ENCODE measurements at places on chromosomes 4 and X. TPM values are rescaled to one million over a fixed set of nuclear protein-coding genes. Genes with fewer than 3 reads are reported as not detected.

- H3K36me3 ChIP-seq: no peaks in the 10 kb centered on the region
- H3K4me1 ChIP-seq: no peaks in the 10 kb centered on the region
- no peaks in the 10 kb centered on the region for H3K27me3 ChIP-seq
- no peak for DNase-seq
Observed at GRCh38 chrX:13855689-13856450, 39.0 kb upstream of the GPM6B start.

The PABPC1L2B gene
- total RNA-seq: 0.20 TPM

- H3K27ac ChIP-seq: no peak overlapping the region
- no peaks in the 10 kb centered on the region for H3K27me3 ChIP-seq
- DNase-seq: no peak
Observed at GRCh38 chr4:126906466-126906865, 726.3 kb upstream of the INTU start.

- DNase-seq: no peak
- H3K27me3 ChIP-seq: no peaks in the 10 kb centered on the region
- H3K4me1 ChIP-seq: no peaks in the 10 kb centered on the region
- H3K4me3 ChIP-seq: no peak overlapping the region
- H3K27ac ChIP-seq: no peak overlapping the region
- no peaks in the 10 kb centered on the region for H3K36me3 ChIP-seq
Observed at GRCh38 chrX:66203114-66203513, 39.1 kb downstream of the HEPH start.

GRCh38 chr4:5969336-5969735, 48.9 kb downstream of the C4orf50 start:
- no peak overlapping the region for H3K27ac ChIP-seq
- H3K27me3 ChIP-seq: no peaks in the 10 kb centered on the region
- no peak overlapping the region for H3K4me3 ChIP-seq

GRCh38 chr4:135917011-135917410, 1615.3 kb downstream of the PCDH18 start:
- no peak overlapping the region for H3K4me3 ChIP-seq
- H3K36me3 ChIP-seq: no peaks in the 10 kb centered on the region
- no peak for DNase-seq
- H3K27ac ChIP-seq: no peak overlapping the region
- no peaks in the 10 kb centered on the region for H3K4me1 ChIP-seq

- no peak for DNase-seq
- H3K4me3 ChIP-seq: no peak overlapping the region
- no peaks in the 10 kb centered on the region for H3K27me3 ChIP-seq
- no peaks in the 10 kb centered on the region for H3K4me1 ChIP-seq
- no peaks in the 10 kb centered on the region for H3K36me3 ChIP-seq
- no peak overlapping the region for H3K27ac ChIP-seq
Observed at GRCh38 chrX:25536307-25536970, 520.7 kb upstream of the ARX start.

DNA sequence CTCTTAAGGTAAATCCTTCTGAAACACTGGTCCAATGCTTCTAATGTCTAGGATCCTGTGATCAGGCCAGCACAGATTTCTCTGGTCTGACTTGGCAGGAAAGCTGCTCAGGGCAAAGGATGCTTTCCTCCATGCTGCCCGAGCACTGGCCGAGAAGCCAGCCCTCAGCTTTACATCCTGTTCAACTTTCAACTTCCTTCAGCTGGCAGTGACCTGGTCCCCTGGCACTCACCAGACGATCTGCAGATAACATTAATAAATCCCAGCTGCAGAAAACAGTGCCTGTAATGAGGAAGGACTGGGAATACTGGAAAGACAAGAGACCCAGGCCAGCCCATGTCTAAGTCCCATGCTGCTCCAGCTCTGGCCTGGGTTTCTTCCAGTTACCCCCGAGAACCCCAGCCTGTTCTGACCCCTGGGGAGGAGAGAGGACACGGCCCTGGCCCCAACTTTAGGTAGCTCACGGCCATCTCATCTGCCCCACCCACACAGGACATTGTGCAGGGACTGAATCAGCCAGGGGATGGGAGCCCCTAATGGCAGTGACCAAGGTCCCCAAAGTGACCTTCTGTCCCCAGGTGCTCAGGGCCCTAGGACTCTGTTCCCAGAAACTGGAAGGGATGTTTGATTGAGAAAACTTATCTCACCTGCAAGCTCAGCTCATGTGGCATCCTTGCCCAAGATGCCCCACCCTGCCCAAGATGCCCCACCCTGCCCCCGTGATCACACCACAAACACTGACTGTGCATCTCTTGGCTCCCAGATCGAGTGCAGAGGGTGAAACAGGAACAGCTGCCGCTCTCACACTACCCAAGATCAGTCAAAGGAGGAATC, 28.0 kb downstream of the JAKMIP1 start:
- DNase-seq: no peak
- H3K36me3 ChIP-seq: no peaks in the 10 kb centered on the region
- no peaks in the 10 kb centered on the region for H3K27me3 ChIP-seq
- H3K4me1 ChIP-seq: no peaks in the 10 kb centered on the region
- H3K27ac ChIP-seq: no peak overlapping the region

The SSX3 gene
- total RNA-seq: not detected

DNA sequence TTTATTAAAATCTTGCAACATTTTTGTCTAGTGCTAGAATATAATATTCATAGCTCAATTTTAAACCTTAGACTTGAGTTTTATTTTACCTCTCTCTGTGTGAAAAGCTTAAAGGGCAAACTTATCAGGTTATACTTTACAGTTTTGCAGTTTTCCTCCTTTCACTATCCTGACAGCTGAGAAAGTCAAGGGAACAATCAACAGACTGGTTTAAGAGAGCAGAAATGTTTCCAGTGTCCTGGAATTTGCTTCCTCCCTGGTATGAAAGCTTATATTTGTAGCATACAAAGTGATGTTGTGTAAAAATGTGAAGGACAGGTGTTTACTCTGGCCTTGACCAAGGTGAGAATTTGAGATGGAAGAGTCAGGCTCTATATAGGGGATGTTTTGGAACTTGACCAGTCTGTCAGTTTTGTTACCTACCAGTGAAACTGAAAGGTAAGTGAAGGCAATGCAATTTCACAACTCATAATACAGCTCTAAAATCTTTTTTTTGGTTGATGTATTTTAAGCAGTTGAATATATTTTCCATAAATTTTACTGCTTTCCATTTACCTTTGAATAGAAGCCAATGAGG, 64.6 kb downstream of the FHIP1A start:
- H3K36me3 ChIP-seq: no peaks in the 10 kb centered on the region
- no peaks in the 10 kb centered on the region for H3K27me3 ChIP-seq
- H3K4me1 ChIP-seq: no peaks in the 10 kb centered on the region
- H3K27ac ChIP-seq: no peak overlapping the region
- H3K4me3 ChIP-seq: no peak overlapping the region
- DNase-seq: no peak

- peaks cover 14% of the 10 kb centered on the region for H3K4me1 ChIP-seq
- peak overlapping the region; percentile 35 for H3K27ac ChIP-seq
- peak; percentile 86 for DNase-seq
Observed at GRCh38 chr4:4575284-4576211, 33.7 kb upstream of the STX18 start.

The SUPT20HL2 gene
- not detected for total RNA-seq

DNA sequence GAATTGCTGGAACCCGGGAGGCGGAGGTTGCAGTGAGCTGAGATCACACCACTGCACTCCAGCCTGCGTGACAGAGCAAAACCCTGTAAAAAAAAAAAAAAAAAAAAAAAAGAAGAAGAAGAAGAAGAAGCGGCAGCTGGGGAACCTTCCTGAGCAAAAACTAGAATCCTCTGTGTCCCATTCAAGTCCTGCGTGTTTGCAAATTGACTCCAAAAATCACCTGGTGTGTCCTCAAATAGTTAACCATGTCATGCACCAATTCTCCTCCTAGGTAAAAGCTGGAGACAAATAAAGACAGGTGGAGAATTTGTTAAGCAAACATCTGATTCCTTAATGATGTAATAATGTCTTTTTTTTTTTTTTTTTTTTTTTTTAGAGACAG, 31.9 kb upstream of the ASMTL start:
- H3K4me1 ChIP-seq: peaks cover 11% of the 10 kb centered on the region
- no peaks in the 10 kb centered on the region for H3K27me3 ChIP-seq
- DNase-seq: no peak
- no peak overlapping the region for H3K27ac ChIP-seq
- H3K4me3 ChIP-seq: no peak overlapping the region
- no peaks in the 10 kb centered on the region for H3K36me3 ChIP-seq

The MRFAP1L1 gene
- total RNA-seq: 46.9 TPM

The GYPB gene
- not detected for total RNA-seq

GRCh38 chr4:16545656-16546055, 319.4 kb upstream of the TAPT1 start:
- H3K4me3 ChIP-seq: no peak overlapping the region
- H3K4me1 ChIP-seq: no peaks in the 10 kb centered on the region
- H3K27ac ChIP-seq: no peak overlapping the region
- H3K36me3 ChIP-seq: no peaks in the 10 kb centered on the region
- no peaks in the 10 kb centered on the region for H3K27me3 ChIP-seq

DNA sequence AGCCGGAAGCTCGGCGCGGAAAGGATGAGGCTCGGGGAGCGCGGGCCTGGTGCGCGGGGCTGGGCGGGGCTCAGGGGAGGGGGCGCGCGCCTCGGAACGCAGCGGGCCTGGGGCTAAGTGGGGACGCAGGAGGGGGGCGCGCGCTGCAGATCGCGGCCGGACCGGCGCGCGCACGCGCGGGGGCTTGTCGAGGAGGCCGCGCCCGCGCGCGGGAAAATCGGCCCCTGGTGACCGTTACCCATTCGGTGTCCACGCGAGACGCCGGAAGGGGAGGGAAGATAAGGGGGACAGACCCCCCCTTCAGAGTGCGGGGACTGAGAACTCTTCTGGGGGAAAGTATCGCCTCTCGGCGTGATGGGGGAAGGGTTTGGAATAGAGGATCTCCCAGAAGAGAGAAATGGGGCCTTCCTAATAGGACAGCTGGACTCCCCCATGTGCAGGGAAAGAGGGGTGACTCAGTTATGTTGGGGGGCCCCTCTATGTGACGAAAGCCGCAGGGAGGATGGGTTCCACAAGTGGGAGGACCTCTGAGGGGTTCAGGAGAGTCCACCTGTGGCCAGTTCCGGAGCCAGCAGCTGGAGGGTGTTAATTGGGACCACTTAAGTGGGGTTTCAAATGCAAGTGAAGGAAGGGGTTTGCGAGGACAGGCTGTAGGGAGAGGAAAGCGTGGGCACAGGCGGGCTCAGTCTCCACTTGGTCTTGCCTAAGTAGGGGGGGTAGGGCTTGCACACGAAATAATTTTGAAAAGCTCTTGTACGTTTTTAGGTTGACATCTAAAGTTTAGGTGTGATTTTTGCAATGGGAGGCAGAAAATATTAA, 584 bp downstream of the SUV39H1 start:
- H3K27ac ChIP-seq: peak overlapping the region; percentile 86
- peaks cover 16% of the 10 kb centered on the region for H3K36me3 ChIP-seq
- peak; percentile 87 for DNase-seq
- H3K27me3 ChIP-seq: no peaks in the 10 kb centered on the region
- H3K4me3 ChIP-seq: peak overlapping the region; percentile 73
- H3K4me1 ChIP-seq: peaks cover 21% of the 10 kb centered on the region

DNA sequence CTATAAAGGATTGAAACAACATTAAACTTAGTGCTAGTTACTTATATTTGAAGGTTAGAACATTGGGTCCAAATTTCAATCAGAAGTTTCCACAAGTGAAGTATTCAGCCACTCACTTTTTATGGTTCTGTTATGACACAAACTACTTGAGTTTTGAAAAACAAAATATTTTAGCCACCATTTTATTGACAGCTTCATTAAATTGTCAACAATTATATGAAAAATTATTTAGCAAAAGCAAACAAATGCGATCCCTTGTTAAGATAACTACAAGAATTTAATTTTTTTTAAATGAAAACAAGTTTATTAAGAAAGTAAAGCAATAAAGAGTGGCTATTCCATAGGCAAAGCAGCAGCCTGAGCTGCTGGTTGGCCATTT, 3.1 kb downstream of the CXCL2 start:
- no peak overlapping the region for H3K27ac ChIP-seq
- H3K4me1 ChIP-seq: peaks cover 4% of the 10 kb centered on the region
- no peak for DNase-seq
- no peak overlapping the region for H3K4me3 ChIP-seq

GRCh38 chr4:80540349-80540748, 204.8 kb downstream of the CFAP299 start:
- H3K27ac ChIP-seq: no peak overlapping the region
- no peaks in the 10 kb centered on the region for H3K27me3 ChIP-seq
- no peaks in the 10 kb centered on the region for H3K36me3 ChIP-seq
- DNase-seq: no peak
- H3K4me1 ChIP-seq: no peaks in the 10 kb centered on the region
- H3K4me3 ChIP-seq: no peak overlapping the region

DNA sequence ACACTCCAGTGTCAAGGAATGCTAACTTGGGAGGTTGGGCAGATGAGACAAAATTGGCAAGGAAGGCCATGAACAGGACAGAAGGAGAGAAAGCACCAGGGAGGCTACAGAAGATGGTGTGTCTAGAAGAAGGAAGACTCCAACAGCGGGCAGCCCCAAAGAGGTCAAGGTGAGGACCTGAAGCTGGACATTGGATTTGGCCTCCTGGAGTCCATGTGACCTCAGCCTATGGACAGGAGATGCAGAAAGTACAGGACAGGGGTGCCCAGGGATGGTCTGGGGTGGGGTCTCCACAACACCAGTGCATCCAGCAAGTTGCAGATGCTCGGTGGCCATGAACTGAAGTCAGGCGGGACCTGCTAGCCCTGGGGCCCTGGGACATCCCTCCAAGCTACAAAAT, 86.2 kb downstream of the JAKMIP1 start:
- no peak overlapping the region for H3K27ac ChIP-seq
- no peaks in the 10 kb centered on the region for H3K27me3 ChIP-seq
- H3K4me3 ChIP-seq: no peak overlapping the region
- H3K36me3 ChIP-seq: no peaks in the 10 kb centered on the region

GRCh38 chrX:7261672-7262332, 113.8 kb upstream of the PUDP start:
- no peaks in the 10 kb centered on the region for H3K27me3 ChIP-seq
- H3K4me3 ChIP-seq: no peak overlapping the region
- peak overlapping the region; percentile 57 for H3K27ac ChIP-seq

- no peaks in the 10 kb centered on the region for H3K4me1 ChIP-seq
- DNase-seq: no peak
- H3K4me3 ChIP-seq: no peak overlapping the region
- no peaks in the 10 kb centered on the region for H3K36me3 ChIP-seq
Observed at GRCh38 chr4:164770010-164770724, 16.2 kb downstream of the SMIM31 start.

GRCh38 chrX:130878350-130879341, 24.4 kb downstream of the ENOX2 start:
- no peak for DNase-seq
- H3K27me3 ChIP-seq: no peaks in the 10 kb centered on the region
- H3K27ac ChIP-seq: no peak overlapping the region
- no peaks in the 10 kb centered on the region for H3K36me3 ChIP-seq
- H3K4me3 ChIP-seq: no peak overlapping the region
- no peaks in the 10 kb centered on the region for H3K4me1 ChIP-seq

The APLN gene
- total RNA-seq: not detected

The UGT8 gene
- total RNA-seq: 6.6 TPM

The PACRGL gene
- total RNA-seq: 23.0 TPM

The ALG13 gene
- total RNA-seq: 85.0 TPM

The ATP11C gene
- 21.2 TPM for total RNA-seq
